ENCODE measurements at places on chromosomes 16 and 17.
A peak's percentile ranks its signal among the peaks of the same experiment; 100 is the strongest.

DNA sequence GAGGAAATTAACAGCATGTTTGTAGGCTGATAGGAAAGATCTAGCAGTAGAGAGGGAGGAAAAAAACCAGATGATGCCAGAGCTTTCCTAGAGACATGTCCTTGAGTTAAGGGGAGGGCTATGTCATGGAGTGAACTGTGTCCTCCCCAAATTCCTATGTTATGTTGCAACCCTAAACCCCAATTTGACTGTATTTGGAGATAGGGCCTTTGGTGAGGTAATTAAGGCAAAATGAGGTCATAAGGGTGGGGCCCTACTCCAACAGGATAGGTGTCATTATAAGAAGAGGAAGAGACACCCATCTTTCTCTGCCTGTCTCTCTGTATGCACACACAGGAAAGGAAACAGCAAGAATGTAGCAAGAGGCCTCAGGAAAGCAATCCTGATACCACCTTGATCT, 195.3 kb upstream of the AXIN2 start:
- no peak for DNase-seq

GRCh38 chr16:9849697-9850245, 332.5 kb downstream of the GRIN2A start:
- DNase-seq, result no peak

DNA sequence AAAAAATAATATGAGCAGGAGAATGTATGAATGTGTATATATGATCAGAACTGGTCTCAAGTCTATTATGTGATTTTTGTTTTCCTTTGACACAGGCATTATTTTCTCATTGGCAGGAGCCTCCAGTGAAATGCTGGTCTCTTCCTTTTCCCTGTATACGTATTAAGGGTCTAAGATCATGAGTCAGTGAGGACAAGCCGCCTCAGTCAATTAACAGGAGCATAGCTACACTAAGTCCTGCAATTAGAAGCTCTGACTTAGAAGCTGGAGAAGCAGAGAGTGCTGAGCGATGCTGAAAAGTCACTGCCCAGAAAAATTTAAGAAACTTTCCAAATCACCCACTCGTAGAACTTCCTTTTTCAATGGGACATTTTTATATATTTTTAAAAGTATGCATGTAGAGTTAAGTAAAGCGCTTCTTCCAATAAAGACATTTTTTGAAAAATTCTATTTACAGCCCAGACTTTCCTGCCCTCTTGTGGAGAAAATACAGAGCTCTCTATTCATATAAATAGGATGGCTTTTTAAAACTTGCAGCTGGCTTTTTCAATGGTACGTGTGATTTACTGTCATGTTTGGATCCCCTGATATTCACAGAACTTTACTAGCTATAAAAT, 70.2 kb upstream of the PSMD7 start:
- peak; percentile 3 for DNase-seq

- DNase-seq, result peak; percentile 24
These were observed 31.5 kb downstream of the WSCD1 start for GRCh38 chr17:6101706-6102105.

- DNase-seq, result no peak
These were observed 176.4 kb upstream of the GSE1 start for GRCh38 chr16:85436636-85437165.

GRCh38 chr17:60442271-60443173, 20.2 kb downstream of the CHCT1 start:
- DNase-seq, result no peak

DNA sequence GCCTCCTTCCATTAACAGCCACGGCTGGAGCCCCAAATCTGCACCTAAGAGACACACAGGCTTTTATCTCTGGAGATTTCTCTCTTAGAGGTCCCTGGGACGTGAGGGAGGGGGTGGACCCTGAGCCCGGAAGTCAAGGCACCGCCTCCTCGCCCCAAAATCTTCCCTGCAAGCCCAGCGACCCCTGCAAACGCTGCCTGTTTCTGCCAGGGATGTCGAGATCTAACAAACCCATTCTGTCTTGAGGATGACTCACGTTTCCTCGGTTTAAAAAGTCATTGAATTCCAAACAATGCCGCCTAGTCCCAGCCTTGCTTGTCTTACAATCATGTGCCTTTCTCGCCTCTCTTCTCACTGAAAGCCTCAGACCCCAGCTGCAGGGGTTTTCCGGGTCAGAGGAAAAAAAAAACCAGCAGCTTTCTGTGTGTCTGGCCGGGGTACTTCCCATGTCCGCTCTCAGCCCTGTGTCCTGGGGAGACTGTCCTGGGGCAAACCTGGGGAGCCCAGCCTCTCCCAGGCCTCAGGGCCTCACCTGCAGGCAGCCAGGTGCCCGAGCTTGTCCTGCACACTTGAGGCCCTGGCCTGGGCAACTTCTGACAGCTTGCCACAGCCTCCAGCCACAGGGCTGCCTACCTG, 15.4 kb downstream of the ARL2BP start:
- DNase-seq, result no peak

- no peak for DNase-seq
These were observed 29.4 kb downstream of the COPRS start for GRCh38 chr17:31829649-31830048.

- DNase-seq, result no peak
These were observed 988 bp upstream of the IL21R start for GRCh38 chr16:27400751-27401620.

DNA sequence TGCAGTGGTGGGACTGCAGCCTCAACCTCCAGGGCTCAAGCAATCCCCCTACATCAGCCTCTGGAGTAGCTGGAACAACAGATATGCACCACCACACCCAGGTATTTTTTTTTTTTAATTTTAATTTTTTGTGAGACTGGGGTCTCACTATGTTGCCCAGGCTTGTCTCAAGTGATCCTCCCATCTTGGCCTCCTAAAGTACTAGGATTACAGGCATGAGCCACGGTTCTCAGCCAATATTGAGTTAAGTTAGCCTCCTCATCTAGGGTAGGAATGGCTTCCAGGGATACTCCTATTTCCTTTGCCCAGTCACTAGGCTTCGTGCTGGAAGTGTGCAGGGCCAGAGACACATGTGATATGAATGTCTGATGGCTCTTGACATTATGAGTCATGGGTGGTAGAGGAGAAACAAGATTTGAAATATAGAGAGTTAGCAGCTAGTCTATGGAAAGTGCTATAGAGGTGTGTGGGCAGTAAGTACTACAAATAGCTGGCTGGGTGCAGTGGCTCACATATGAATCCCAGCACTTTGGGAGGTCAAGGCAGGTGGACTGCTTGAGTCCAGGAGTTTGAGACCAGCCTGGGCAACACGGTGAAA, 8.0 kb upstream of the HES7 start:
- DNase-seq, result no peak

DNA sequence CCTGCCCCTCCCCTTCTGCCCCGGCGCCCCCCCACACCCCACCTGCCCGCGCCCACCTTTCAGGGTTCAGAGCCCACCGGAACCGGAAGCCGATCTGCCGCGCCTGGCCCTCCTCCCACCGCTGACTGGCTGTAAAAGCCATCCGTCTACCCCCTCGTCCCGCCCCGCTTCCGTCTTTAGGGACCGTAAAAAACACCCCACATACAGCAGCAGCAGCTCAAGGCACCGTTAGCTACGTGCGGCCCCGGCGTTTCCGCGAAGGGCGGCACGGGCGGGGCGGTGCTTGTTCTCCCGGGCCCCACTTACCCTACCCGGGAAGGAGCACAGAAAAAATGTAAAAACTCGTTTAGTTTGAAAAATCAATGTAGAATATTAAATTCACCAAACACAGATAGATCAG, at the start of gene MRPL28:
Gene MRPL28 (minus strand): TSS at position 96 of the 400 bp plus-strand sequence. CDS start 320 bp downstream, outside the sequence.
- peak; percentile 95 for DNase-seq

DNA sequence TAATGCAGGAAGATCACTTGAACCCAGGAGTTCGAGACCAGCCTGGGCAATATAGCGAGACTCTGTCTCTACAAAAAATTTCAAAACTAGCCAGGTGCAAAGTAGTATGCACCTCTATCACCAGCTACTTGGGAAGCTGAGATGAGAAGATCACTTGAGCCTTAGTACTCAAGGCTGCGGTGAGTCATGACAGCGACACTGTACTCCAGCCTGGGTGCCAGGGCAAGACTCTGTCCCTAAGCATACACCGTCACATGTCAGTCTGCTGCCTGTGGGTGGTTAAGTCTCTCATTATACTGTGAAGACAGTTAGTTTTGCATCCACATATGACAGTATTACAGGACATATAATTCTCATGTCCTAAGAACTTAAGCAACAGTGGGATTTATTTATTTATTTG, 21.8 kb downstream of the NMRAL1 start:
- no peak for DNase-seq

- no peak for DNase-seq
These were observed 2.5 kb downstream of the SMIM5 start for GRCh38 chr17:75635610-75636202.

DNA sequence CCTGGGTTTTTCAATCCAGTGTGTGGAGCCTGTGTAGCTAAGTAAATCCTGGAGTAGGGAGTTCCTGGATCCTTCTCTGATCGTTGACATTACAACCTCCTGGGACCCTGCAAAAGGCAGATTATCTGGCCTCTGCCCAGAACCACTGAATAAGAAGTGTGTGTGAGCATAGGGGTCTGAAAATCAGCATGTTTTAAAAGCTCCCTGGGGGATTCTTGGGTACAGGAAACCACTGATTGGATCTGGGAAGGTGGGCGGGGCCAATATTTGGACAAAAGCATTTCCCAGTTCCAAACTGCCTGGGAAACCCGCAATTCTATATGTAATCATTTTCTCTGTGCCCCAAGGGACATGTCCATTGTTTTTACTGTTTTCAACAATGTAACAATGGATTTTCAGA, 27.2 kb upstream of the BEAN1 start:
- DNase-seq, result no peak

DNA sequence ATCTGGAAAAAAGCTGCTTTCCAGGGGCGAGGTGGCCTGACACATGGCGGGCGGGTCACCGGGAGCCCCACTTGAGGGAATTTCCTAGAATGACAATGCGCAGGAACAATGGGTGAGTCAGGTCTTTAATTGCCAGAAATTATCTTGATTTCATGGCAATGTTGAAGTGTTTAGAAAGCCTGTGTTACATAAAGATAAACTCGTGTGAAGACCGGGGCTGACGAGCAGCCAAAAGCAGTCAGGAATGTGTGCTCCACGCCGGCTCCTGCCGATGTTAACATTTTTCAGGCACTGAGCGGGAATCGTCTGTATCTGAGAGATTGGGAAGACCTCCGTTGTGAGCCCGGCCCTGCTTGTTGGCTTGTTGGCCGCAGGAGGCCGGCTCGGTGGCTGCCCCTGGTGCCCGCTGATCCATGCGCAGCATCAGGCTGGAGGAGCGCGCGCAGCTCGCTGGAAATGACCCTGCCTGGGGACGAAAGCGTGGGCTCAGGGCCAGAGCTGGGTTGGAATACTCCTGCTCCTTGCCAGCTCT, 353.1 kb downstream of the FOXL1 start:
- DNase-seq, result no peak

GRCh38 chr16:65446427-65446826, 324.6 kb upstream of the CDH11 start:
- DNase-seq, result no peak

DNA sequence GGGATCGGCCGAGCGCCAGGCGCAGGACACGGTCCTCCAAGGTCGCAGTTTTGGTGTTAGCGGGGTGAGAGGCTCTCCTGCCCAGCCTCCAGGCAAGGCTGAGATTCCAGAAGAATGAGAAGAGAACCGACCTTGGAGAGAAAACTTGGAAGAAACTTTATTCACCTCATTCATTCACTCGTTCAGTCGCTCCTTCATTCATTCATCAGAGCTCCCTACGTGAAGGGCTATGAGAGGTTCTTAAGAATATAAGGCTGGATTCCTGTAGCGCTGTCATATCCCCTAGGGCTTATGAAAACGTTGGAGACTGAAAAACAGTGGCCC, 991 bp upstream of the MYH10 start:
- no peak for DNase-seq

DNA sequence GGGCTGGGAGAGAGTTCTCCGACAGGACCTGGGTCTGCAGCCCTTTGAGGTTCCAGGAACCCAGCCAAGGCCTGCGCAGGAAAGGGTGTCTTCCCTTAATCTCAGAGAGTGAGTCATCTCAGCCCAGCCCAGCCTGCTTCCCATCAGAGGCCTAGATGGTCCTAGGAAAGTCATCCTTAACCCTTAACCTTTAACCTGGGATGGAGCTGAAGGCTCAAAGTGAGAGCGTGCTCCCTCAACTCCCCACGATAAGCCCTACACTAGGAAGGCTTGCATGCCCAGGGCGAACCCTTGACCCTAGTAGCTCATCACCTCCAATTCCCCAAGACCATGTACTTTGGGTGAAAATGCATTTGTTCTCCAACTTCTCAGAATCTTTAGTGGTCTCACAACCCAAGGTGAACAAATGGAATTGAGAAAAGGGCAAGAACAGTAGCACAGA, 4.8 kb upstream of the ATXN7L3 start:
- no peak for DNase-seq

DNA sequence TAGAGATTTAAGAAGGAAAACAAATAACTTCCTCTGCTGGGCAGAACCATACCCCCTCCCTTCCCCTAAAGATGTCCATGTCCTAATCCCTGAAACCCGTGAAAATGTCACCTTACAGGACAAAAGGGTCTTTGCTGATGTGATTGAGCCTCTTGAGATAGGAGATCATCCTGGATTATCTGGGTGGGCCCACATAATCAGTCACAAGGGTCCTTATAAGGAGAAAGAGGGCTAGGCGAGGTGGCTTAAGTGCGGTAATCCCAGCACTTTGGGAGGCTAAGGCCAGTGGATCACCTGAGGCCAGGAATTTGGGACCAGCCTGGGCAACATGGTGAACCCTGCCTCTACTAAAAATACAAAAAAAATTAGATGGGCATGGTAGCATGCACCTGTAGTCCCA, 12.0 kb upstream of the SLC39A11 start:
- DNase-seq, result no peak

GRCh38 chr17:866568-867103, 84.5 kb downstream of the MRM3 start:
- no peak for DNase-seq

- DNase-seq, result no peak
These were observed 705 bp downstream of the FOXK2 start for GRCh38 chr17:82519971-82520903.

DNA sequence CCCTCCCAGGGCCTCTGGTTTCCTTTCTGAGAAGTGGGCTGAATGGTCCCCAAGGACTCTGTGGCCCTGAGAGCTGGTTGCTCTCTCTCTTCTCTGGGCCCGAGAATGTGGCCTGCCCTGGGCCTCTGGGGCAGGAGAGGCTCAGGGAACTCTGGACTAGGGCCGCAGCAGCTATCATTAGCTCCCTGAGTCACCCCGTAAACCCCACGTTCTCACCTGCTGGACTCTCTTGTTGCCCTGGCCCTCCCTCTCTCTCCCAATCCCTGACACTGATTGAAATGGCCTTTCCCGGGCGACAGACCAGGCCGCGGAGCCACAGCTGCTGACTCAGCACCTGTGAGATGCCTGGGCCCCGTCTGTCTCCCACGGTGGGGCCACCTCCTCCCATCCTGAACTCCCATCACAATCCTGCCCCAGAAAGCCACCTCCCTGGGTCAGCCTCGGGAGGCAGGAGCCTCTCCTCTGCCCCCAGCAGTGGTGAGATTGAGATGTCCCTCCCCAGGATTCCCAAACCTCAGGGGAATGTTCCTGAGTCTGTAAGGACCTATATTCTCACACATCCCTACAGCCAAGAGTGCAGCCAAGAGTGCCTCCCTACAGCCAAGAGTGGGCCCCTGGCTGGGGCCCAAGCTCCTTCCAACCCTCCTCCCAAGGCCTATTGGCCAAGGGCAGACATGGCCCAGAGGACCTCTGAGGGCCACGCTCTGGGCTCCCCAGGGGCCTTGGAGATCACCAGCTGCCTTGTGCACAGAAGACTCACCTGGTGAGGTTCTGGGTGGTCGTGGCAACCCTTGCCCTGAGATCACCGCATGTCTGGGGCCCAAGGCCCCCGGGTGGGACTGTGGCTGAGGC, 470 bp downstream of the TRPV3 start:
- no peak for DNase-seq
